Cerebellum (tissue), 4 donors: ENCODE measurements at places on chromosomes 11 and 22. TPM values are rescaled to one million over a fixed set of nuclear protein-coding genes. Genes with fewer than 3 reads are reported as not detected.

POU2AF2 gene
- total RNA-seq: not detected

CTTN gene
- 119 TPM for total RNA-seq

C11orf86 gene
- not detected for total RNA-seq

TMEM25 gene
- 53.9 TPM for total RNA-seq

POLR2F gene
- total RNA-seq: 29.1 TPM

KCNJ1 gene
- not detected for total RNA-seq

C11orf16 gene
- total RNA-seq: not detected

CALCA gene
- total RNA-seq: 3.1 TPM

SSTR3 gene
- 0.27 TPM for total RNA-seq

PC gene
- total RNA-seq: 14.2 TPM

LMO2 gene
- 16.1 TPM for total RNA-seq

SEZ6L gene
- total RNA-seq: 96.7 TPM

KCNQ1 gene
- total RNA-seq: 0.45 TPM

NXPE2 gene
- total RNA-seq: 0.45 TPM

PATE4 gene
- total RNA-seq: not detected

IZUMO1R gene
- not detected for total RNA-seq

ETS1 gene
- total RNA-seq: 14.6 TPM

FAM111B gene
- total RNA-seq: 15.0 TPM

TPH1 gene
- total RNA-seq: 0.82 TPM

TRIM49D2 gene
- not detected for total RNA-seq

DDTL gene
- 3.8 TPM for total RNA-seq

LINC01488 gene
- not detected for total RNA-seq

UBQLNL gene
- total RNA-seq: 0.36 TPM
